ENCODE measurements at places on chromosomes 11 and 22. TPM values are rescaled to one million over a fixed set of nuclear protein-coding genes. Genes with fewer than 3 reads are reported as not detected.
A peak's percentile ranks its signal among the peaks of the same experiment; 100 is the strongest.

DNA sequence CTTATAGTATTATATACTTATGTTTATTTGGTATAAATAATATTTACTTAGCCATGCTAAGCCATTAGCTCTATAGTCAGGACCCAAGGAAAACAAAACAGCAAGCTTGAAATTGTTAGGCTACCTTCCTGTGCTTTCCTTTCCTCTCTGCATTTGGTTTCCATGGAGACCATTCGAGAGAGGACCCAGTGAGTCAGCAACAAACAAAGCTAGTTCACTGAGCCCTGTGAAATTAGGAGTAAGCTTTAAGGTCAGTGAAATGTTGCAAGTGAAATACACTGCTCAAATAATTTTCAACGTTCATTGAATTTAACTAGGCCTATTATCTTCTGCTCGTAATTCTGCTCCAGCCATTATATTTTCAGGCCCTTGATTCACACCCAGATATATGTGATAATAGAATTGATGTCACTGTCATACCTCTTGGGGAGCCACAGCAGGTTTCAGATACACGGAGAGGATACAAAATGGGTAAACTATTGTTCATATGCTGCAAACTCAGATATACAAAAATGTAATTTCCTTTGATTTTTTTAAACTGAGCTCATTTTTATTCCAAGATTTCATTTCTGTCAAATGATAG, 9.1 kb upstream of the OR10D3 start:
- DNase-seq: no peak

GRCh38 chr22:18070556-18071306, 7.1 kb upstream of the PEX26 start:
- no peak for DNase-seq

DNA sequence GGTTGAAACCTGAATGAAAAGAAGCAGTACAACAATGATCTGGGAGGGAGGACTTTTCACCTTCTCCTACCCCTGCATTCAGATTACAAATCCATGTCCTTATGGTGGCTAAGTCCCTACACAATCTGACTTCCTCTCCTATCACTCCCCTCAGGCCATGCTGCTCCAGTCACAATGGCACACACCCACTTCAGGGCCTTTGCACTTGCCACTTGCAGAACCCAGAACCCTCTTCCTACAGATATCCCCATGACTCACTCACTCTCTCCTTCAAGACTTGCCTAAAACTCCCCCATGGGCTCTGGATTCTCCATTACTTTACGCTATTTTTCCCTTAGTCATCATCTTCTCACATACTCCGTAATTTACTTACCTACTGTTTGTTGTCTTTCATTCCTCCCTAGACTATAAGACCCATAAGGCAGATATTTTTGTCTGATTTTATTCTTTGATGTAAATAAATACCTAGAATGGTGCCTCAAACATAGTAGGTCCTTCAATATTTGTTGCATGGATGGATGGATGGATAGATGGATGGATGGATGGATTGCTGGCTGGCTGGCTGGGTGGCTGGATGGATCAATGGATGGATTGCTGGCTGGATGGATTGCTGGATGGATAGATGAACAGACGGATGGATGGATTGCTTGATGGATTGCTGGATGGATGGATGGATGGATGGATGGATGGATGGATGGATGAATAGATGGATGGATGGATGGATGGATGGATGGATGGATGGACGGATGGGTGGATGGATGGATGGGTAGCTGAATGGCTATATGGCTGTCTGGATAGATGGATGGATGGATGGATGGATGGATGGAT, 94.7 kb upstream of the NAV2 start:
- no peak for DNase-seq

- DNase-seq: no peak
Measured at GRCh38 chr11:41978945-41979344, 519.5 kb upstream of the LRRC4C start.

DNA sequence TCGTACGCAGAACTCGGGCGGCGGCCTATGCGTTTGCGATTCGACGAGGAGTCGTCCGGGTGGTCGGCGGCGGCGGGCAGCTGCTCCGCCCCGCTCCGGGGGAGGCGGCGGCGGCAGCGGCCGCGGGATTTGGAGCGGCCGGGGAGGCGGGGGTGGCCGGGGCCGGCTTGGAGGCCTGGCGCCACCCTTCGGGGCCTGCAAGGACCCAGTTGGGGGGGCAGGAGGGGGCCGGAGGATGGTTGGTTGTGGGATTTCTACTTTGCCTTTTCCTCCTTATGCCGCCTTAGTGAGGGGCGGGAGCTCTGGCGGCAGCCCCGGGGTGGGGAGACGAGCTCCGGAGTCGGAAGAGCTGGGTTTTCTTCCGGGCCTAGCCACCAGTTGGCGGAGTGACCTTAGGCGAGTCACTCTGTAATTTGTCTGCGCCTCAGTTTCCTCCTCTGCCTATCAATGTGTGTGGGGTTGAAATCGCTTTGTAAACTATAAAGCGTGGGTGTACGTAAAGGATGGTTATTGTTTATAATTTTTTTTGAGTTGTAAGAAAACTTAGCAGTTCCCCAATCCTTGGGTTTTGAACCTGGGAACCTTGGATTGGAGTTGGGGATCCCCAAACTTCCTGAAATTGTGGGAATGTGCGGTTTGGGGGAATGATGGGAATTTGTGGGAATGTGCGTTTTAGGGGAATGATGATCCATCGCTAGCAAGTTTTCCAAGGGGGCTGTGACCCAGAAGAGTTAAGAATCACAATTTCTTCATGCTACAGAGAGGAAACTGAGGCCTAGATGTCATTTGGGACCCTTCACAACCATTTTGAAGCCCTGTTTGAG, 679 bp downstream of the TUG1 start:
- no peak for DNase-seq

GRCh38 chr11:73429121-73429750, 53.0 kb downstream of the RELT start:
- no peak for DNase-seq

GRCh38 chr11:110093407-110094297, 460 bp downstream of the ZC3H12C start:
- peak; percentile 39 for DNase-seq

DNA sequence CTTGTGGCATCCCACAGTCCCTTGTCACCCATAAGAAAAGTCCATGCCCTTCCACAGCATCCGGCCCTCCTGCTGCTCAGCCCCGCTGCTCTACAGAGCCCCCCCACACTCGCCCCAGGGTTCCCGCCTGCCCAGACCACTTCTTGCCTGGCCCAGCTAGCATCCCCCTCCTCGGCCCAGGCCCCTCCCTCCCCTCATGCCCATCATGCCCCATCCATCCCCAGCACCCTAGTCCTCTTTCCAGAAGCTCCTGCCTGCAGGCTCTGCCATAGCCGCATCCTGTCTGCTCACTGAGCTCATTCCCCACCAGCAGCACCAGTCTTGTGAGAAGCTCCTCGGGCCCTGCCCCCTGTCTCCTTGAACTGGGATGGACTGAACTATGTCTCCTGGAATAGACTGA, 54.4 kb downstream of the LINC01488 start:
- DNase-seq: no peak

GRCh38 chr11:62553839-62554361, 7.3 kb upstream of the AHNAK start:
- no peak for DNase-seq

DNA sequence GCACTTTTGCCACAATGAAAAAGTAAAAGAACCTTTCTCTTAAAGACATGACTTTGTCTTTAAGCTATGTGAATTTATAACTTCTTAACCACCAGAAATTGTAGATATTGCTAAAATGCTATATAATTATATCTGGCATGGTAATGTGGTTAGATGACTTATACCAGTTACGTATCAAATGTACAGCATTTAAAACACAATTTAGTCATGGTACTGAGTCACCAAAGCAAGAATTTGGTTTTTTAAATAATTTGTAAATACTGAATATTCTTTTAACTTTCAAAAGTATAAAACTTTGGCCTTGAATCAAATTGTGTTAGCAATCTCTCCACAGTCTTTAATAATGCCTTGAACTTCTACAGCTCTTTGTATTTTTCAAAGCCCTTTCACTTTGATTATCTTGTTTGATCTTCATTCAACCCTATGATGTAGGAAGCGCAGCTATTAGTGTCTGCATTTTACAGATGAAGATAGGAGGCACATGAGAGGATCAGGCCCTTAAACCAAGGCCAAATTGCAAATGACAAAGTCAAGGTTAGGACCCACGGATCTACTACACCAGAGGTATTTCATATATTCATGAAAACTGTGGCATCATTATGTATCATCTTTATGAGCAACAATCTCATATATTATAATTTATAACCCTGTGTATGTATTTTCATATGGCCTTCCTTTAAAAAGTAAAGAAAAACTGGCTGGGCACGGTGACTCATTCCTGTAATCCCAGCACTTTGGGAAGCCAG, 4.4 kb upstream of the SYTL2 start:
- DNase-seq: no peak

DNA sequence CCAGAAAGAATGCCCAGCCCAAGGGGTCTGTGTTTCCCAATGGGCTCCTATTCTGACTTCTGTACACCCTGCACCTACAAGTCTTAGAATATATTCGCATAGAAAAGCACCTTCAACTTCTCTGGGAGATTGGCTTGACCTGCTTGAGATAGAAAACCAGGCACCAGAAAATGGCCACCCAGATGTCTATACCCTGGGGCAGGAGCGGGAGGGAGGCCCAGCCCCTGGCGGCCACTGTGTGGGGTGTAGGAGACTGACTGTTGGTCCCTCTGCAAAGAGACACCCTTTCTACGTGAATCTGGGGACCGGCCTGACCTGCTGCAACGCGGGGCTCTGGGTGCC, 8.5 kb downstream of the DENND6B start:
- no peak for DNase-seq

- no peak for DNase-seq
Measured at GRCh38 chr11:31487848-31488247, 21.6 kb downstream of the IMMP1L start.

DNA sequence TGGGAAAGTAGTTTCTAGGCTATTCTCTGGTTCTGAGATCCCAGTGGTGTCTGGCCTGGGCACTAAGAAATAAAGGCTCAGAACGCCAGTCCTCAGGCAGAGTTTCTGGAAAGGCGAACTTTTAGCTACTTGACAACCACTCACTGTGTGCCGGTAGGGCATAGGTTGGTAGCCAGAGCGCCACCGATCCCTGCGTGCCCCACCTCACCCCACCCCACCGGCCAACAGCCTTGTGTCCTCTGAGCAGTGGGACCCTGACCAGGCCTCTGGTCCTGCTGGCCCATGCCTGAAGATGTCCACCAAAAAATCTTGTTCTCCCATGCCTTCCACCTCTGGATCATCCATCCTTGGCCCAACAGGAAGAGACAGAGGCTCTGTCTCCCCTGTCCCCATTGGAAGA, 118.0 kb downstream of the FEZ1 start:
- no peak for DNase-seq

GRCh38 chr11:1757861-1758610, 5.7 kb downstream of the CTSD start:
- DNase-seq: no peak

GRCh38 chr11:34354782-34355181, 3.0 kb downstream of the ABTB2 start:
- DNase-seq: no peak

Gene C11orf65
- total RNA-seq: 0.84 TPM

Gene SERPIND1
- total RNA-seq: 1.2 TPM

Gene CECR2
- 2.4 TPM for total RNA-seq

Gene C2CD2L
- 13.8 TPM for total RNA-seq

Gene EXT2
- 69.3 TPM for total RNA-seq

Gene EXPH5
- 3.9 TPM for total RNA-seq
